ENCODE measurements at places on chromosomes 6 and 20.

GRCh38 chr20:59356662-59357165 lies 56.3 kb downstream of the EDN3 start:
- no peak for DNase-seq

GRCh38 chr6:165850434-165851019 lies 187.5 kb upstream of the PDE10A start:
- DNase-seq: no peak

- no peak for DNase-seq
Observed at GRCh38 chr6:2073476-2073875, 171.9 kb downstream of the GMDS start.

DNA sequence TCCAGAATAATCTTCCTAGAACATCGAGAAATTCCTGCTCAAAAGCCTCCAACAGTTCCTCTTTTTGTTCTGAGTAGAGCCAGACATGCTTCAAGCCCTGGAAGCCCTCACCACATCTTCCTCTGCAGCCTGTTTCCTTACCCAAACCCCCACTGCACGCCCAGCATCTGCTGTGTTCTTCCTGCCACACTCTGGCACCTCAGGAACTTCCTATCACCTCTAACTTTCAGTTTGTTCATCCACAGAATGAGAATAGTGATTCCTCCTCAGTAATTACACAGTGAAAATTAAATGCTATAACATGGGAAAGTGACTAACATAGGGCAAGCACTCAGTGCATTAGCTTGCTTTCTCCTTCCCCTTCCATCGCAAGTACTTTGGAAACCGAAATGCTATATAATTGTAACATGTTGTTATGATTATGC lies 26.3 kb downstream of the C6orf89 start:
- no peak for DNase-seq

GRCh38 chr6:15602154-15602553 lies 60.7 kb downstream of the DTNBP1 start:
- DNase-seq: no peak

DNA sequence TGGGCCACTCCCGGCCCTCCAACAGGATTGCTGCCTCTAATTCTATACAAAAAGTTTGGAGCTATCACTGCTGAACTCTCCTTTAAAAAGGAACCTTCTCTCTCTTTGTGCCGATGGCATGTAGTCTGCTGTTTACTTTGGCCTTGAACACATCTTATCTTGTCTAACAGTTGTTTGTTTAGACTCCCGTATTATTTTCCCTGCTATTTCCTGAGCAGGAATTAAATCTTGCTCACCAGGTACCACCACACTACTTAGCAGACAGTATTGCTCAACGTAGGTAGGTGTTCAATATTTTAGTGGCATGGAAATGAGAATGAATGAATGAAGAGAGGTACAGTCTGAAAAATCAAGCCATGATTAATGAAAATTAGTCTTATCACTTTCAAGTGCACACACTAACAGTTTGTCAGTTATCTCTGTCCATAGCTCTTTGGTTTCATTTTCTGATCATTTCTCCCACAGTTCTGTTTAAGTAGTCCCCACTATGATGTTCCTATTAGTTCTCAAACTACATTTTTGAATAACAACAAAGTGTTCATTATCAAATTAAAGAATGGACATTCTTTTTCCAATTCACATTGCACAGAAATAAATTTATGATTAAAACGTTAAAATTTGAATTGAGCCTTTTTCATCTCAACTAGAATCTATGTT lies 6.8 kb upstream of the HEY2 start:
- DNase-seq: no peak

GRCh38 chr6:438634-439170 lies 47.1 kb downstream of the IRF4 start:
- DNase-seq: no peak

DNA sequence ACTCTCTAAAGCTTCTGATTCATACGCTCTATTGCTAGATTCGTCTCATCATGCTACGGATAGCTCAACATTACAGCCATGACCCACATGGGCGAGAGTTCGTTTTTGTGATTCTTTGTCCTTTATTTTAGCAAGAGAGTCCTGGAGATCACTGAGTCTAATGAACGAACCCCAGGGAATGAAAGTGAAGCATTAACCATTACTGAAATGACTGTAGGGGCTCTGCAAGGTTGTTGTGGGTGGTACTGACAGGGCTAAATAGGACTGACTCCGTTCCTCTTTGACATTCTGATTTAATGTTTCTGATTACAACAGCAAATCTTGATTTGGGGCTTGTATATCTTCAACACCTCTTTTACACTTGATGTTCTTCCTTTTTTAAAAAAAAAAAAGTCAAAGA lies 13.7 kb upstream of the RTF2 start:
- DNase-seq: no peak

- DNase-seq: no peak
Observed at GRCh38 chr6:28567506-28567905, 41.8 kb downstream of the GPX5 start.

DNA sequence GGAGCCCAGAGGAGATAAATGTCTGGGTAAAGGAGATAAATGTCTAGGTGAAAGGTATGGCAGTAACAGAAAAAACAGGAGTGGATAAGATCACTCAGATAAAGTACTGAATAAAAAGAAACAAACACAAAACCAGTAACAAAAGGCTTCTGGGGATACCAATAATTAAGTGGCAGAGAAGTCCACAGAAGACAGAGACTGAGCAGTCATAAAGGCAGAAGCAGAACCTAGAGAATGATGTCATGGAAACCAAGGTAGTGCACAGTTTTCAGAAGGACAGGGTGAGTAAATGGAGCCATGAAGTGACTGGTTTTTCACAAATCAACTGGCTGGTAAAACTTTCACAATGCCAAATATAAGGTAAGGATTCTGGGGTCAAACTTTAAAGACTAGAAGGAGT lies 80.9 kb upstream of the PLN start:
- DNase-seq: no peak

Data from SIG-M5 (cell line).